ENCODE measurements at places on chromosomes 4 and X.

GRCh38 chrX:53284684-53285447 lies 3.5 kb upstream of the IQSEC2 start:
- peak; percentile 47 for DNase-seq

DNA sequence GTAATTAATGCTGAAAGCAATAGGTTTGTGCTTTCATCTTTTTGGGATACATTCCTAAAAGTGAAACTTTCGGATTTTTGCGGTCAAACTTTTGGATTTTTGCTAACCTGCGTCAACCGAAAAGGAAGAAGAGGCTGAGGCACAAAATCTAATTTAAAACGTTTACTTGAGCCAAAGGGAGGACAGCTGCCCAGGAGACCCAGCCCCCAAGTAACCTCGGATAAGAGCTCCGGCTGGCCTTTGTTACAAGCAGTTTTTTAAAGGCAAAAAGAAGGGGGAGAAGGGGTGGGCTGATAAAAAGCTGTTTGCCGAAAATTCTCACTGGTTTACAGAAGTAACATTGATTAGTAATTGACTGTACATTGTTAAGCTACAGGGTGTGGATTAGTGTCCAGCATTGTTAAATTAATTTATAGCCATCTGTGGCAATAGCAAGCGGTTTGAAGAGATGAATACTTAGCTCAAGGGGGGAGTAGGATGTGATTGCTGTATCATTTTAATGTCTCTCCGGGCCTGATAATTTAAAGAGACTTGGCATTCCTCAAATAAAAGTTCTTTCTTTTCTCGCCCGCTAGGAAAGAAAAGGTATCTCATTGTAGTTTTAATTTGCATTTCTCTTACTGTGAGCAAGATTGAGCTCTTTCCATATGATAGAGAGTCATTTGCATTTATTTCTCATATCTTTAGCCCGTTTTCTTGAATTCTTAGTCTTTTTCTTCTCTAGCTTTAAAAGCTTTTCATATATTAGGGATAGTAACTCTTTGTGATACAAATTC lies 59.1 kb upstream of the USP9X start:
- no peak for DNase-seq

- peak; percentile 15 for DNase-seq
Observed at GRCh38 chr4:25792200-25792791, 70.5 kb downstream of the SEL1L3 start.

- DNase-seq, result no peak
Observed at GRCh38 chr4:188029114-188029513, 33.5 kb downstream of the ZFP42 start.

GRCh38 chr4:23856630-23857029 lies 33.2 kb downstream of the PPARGC1A start:
- DNase-seq, result no peak

- no peak for DNase-seq
Observed at GRCh38 chr4:113582737-113583136, 178.8 kb downstream of the CAMK2D start.

DNA sequence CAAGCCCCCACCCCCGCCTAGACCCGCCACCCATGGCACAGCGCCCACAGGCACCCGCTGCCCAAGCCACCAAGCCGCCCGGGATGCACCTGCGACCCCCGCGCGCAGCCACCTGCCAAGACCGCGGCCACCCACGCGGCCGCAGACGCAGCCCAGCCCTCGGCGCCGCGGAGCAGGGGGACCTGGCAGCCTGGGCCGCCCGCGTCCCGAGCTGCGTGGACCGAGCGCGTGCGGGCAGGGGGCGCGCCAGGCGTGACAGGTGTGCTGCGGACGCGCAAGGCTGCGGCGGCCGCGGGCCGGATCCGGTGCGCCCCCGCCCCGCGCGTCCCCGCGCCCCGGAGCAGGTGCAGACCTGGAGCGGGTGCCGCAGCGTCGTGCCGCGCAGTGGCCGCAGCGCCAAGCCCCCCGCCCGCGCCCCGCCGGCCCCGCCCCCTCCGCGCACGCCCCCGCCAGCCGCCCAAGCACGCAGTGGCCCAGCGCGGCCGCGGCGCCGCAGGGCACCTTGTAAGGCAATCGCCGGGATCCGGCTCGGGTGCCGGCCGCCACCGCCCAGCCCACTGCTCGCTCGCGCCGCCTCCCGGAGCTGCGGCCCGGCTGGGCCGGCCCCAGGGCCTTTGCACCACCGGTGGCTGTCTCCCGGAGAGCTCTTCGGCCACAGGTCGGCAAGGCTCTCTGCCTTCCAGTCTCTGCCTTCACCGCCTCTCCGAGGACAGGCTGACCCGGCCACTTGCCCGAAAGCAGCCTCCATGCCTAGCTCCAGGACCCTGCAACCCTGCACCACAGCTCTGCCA lies at the start of gene PNCK:
TSS of gene PNCK (minus strand) at position 386 of the 791 bp plus-strand sequence. CDS start 737 bp downstream, outside the sequence.
- DNase-seq, result no peak

DNA sequence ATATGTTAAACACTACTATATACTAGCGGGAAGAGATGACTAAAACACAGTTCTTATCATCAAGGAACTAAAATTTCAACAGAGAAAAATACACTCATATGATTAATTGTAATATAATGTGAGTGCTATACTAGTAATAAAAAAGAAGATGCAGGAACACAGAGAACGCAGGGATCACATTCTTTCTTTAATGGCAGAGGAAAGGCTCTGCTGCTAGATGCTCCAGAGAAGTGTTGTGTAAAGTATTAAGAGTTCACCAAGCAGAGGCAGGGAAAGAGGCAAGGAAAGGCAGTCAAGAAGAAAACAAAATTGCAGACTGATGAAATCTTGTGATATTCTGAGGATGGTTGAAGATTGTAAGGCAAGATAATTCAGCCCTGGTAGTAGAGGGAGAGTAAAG lies 394.7 kb downstream of the PDGFC start:
- no peak for DNase-seq

DNA sequence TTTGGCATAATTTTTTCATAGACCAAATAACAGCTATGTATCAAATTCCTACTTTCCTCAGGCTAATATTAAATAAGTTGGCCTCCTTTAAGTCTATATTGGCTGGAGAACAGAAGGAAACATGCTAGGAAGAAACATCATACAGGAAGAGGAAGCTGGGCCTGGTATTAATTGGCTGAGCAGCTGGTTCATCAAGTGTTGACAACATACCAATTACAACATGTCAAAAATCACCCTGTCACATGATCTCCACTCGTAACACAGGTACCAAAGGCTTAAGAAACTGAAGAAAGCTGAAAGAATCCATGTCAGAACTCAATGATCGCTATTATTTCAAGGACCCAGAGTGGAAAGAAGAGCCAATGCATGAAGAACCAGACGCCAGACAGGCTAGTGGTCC lies 10.5 kb downstream of the WDFY3 start:
- no peak for DNase-seq
